ENCODE measurements at places on chromosomes 1 and 21.

GRCh38 chr1:155339515-155340097 lies 18.9 kb downstream of the RUSC1 start:
- DNase-seq, result no peak

DNA sequence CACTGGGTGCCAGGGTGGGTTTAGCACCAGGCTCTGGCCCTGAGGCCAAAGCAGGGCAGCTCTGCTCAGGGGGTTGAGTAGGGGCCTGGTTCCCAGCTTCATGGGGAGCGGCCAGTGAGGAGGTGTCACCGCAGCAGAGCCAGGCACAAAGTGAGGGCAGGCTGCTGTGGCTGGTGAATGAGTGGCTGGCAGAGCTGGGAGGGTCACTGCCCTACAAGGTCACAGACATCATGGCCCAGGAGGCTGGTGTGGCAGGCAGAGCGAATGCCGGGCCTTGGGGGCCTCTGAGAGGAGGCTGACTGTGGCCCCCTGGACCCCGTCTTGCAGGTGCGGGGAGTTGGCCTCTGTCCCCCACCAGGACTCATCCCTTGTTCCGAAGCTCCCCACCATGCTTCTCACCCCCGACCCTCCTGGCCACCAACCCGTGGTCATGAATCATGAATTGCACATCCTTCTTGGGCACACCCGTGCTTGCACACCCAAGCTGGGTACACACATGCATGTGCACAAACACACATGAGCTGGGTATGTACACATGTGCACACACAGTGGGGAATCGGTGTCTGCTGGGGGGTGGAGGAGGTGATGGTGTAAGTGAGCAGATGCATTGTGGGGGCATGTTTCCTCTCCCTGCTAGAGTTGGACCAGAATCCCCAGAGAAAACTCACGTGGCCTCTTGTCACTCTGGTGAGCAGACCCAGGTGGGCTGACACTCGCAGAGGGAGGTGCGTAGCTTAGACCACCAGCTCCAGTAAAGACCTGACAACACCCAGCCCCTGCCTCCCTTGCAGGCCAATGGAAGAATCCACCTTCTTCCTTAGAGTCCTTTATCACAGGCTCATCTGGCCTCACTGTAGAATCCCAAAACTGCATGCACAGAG lies 4.8 kb upstream of the GNB1 start:
- no peak for DNase-seq

DNA sequence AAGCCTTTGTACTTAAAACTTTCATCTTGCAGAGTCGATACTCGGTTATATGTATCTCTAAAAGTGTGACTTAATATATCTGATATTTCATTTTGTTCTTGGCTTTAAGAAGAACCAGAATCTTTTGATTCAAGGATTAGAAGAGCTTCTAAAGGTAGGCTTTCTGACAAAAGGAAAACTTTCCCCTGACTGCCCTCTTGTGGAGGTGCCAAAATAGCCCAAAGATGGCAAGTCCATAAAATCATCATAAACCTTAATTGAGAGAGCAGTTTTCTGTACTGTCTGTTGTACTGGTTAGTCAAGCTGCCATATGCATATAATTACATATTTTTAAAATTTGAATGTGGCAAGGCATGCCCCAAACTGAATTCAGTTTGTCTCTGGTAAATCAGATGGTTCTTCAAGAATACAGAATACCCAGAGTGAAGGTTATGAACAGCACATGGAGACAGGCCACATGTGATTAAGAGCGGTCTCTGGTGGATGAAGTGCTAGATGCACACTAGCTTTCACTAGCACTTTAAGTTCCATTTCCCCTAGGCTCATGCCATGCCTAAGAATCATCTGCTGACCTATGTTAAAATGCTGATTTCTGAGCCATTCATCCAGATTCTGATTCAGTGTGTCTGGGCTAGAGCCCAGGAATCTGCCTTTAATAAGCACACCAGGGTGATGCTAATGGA lies 27.7 kb upstream of the ELAVL4 start:
- no peak for DNase-seq

GRCh38 chr1:109895720-109896504 lies 14.7 kb upstream of the CSF1 start:
- no peak for DNase-seq

DNA sequence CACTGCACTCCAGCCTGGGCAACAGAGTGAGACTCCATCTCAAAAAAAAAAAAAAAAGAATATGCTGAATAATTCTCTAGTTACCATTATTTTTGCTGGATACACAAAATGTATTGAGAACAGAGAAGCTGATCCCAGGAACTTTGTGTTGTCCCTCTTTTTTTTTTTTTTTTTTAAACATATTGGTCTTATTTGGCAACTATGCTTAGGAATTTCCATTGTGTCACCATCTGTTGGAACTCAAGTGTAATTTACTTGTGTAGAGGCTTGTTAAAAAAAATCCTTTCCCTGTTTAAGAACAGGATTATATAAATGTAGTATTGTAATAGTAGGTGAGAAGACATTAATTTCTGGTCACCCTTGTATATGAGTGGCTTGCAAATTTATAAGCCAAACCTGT lies 28.6 kb downstream of the CAMSAP2 start:
- DNase-seq, result no peak

GRCh38 chr1:206111271-206111927 lies 5.8 kb downstream of the AVPR1B start:
- no peak for DNase-seq

DNA sequence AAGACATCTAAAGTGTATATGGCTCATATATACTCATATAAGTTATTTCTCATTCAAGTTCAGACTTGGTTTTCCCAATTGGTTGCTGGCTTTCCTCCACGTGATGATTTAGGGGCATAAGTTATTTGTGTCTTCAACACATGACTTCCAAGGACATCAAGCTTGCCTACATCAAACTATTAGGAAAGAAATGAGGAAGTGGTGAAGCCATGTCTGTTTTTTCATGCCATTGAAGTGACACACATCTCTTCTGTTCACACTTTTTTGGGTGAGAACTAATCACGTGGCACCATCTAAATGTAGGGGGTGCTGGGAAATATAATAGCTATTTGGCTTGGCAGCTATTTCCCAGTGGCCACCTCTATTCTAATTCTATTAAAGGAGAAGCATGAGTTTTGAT lies 282.1 kb downstream of the OMA1 start:
- no peak for DNase-seq

GRCh38 chr1:119783354-119784185 lies 14.9 kb upstream of the HMGCS2 start:
- DNase-seq, result no peak

DNA sequence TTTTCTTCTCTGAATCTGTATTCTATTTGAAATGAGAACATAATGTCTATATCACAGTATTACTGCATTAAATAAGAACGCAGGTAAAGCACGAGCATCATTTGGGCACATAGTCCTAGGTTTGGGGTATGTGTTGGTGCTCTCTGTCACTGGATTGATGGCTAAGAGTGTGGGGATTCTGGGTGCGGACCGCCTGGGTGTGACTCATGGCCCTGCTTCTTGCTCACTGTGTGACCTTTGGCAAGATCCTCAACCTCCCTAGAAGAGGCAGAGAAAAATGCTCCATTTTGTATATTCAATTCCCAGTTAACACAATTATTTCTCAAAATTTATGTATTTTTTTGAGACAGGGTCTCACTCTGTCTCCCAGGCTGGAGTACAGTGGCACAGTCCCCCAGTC lies 99.7 kb downstream of the LAMC2 start:
- DNase-seq, result no peak

- DNase-seq, result no peak
Observed at GRCh38 chr1:52669696-52670095, 28.5 kb downstream of the COA7 start.

DNA sequence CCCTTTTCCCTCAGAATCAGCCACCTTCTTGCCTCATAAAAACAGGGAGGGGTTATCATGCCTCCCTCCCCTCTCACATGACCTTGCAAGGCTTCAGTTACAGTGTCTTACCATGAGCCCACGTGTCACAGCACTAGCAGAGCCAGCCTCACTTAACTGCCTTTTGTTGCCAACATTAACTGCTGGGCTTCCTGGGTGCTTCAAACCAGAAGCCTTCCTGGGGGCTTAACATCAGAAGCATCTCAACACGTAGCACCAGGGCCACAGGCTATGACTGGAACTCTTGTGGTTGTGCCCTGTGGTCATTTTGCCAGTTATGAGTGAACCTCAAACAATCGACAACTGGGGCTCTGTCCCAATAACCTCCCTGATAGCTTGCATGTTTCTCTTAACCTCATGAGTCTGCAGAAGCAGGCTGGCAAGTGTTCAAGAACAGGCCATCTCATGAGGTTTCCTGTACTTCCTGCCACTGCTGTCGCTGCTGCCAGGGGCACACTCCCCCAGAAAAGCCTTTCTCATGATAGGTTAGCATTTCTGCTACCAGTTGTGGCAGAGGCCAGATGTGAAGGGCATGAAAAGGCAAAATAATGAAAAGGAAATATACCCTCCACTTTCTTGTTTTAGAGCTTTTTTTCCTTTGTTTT lies 132.2 kb downstream of the GLUL start:
- peak; percentile 32 for DNase-seq

DNA sequence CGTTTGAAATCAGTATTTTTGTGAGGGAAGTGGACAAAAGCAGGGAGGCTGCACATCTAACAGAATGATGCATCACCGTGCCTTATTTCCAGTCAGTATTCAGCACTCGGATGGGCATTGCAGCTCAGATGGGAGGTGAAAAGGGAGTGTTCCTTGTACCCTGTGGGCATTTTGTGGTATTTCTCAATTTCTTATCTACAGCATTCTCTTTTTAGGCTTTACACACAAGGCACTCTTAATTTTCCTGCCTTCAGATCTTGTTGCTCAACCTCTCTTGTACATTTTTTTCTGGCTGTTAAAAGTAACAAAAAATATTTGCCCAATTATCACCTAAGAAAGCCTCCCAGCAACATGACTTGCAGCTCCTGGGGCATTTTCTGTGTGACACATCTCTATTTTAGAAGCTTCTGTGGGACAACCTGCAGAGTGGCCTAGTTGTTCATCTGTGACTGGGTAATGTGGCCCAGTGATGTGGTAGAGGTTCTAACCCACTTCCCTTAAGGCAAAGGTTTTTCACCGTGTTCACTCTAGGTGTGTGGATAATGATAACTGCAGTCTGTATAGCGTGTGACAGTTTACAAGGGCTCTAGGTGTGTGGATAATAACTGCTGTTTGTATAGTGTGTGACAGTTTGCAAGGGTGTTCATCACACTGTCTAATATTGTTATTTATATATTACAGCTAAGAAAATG lies 257.2 kb downstream of the PTGER3 start:
- no peak for DNase-seq

DNA sequence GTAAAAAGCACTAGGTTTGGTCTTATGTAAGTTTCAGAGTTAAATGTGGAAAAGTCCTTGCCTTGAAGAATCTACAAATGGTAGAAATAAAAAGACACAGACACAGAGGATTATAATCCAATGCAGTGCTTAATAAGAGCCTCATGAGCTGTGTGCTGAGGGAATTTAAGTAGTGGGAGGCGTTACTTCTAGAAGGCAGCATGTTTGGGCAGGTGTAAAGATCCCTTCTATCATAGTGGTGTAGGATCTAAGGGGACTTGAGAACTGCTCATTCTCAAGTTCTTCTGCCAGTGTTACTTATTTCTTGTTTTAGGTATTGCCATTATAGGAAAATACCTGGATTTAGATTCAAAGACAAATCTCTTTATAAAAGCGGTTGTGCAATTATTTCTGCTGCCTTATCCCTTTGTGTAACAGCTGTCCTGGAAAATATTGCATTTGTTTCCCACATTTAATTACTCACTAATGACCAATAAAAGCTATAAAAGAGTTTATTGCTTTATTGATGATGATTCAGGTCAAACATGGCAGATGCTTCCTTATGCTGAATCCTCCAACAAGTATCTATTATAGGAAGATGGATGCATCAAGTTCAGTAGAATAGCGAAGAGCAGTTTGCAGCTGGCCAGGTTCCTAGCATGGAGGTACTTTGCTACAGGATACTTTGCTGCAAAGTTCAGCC lies 132.5 kb upstream of the IVNS1ABP start:
- no peak for DNase-seq

DNA sequence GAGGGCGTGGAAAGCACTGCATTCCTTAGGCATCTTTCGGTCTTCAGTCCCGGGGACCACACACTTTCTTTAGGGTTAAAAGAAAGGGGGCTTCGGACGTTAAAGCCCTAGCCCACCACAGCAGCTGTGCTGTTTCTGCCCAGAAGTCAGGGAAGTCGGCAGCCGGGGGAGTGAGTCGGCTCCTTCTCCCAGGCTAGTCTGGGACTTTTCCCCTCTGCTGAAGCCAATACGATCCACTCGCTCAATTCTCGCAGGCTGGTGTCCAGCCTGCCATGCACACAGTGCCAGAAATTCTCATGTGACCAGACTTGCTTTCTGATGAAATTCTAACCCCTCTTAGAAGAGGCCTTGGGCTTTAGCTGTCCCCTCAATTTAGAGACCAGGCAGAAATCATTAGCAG lies 67.7 kb downstream of the BCAR3 start:
- DNase-seq, result no peak

- DNase-seq, result no peak
Observed at GRCh38 chr1:46456411-46456963, 33.1 kb upstream of the DMBX1 start.

DNA sequence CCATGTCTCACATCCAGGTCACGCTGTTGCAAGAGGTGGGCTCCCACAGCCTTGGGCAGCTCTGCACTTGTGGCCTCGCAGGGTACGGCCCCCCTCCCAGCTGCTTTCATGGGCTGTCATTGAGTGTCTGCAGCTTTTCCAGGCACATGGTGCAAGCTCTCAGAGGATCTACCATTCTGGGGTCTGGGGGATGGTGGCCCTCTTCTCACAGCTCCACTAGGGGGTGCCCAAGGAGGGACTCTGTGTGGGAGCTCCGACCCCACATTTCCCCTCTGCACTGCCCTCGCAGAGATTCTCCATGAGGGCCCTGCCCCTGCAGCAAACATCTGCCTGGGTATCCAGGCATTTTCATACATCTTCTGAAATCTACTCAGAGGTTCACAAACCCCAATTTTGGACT lies 219.4 kb downstream of the LRRC7 start:
- no peak for DNase-seq

DNA sequence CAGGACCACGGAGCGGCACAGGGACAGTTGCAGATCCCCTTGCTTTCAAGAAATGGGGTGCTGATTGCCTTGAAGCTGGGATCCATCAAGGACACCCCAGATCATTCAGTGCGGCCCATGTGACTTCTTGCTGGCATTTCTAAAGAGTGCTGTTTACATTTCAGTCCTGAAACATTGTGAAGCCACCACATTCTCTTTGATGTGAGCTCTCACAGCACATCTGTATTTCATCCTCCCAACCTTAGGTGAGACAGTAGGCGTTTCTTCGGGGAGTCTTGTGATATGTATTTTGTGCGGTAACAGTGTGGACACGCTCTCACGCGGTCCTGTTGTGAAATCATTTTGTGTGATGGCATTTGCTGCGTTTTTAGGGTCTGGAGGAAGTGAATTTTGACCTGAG lies 57.2 kb downstream of the CACHD1 start:
- DNase-seq, result no peak

Data from activated CD4-positive, alpha-beta T cell treated with anti-CD3 and anti-CD28 coated beads, Interleukin-2, amount 50 U/mL, for 1 hour (primary cell).